ENCODE measurements at places on chromosomes 12 and 14.

- DNase-seq = no peak
Measured at GRCh38 chr14:64844272-64844671, 35.4 kb downstream of the SPTB start.

GRCh38 chr14:64763801-64764621 lies 59.8 kb downstream of the PLEKHG3 start:
- peak; percentile 28 for DNase-seq

DNA sequence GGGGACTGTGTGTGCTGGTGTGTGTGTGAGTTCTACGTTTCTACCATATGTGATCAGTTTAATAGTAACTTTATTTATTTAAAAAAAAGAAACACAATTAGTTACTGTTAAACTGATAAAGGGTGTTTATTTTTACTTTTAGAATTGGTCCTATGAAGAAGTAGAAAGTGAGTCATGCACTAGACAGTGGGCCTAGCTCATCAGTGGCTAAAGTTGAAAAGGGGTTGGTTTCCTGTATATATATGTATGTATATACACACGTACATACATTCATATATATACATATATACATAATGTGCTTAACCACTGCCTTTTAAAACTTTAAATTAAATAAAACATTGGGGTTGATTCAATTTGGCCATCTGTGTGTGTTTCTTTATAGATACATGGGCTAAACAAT lies 68.8 kb upstream of the TMEM263 start:
- no peak for DNase-seq

- DNase-seq = no peak
Measured at GRCh38 chr14:71931492-71932228, 569 bp upstream of the RGS6 start.

DNA sequence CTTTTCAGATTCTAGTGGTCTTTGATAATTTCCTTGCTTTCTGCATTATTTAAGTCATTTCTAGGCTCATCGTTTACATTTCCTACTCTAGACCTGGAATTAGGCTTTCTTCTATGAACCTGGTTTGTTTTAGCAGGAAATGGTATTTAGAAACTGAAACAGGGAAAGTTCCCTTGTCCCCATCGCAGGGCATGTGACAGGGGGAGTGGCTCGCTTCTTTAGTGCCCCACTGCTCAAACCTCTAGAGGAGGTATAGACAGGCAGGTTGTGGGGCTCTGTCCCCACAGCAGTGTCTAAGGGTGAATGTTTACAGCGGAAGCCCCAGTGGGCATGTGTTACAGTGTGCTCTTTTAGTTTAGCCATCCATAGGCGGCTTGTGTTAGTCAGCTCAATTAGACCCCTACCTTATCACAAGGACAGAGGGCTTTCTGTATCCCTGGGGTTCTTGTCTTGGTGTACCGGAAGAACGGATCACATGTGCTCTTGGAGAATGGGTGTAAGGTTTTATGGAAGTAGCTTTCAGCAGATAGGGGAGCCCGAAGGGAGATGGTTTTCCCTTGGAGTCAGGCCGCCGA lies 25.0 kb downstream of the IFT81 start:
- no peak for DNase-seq

DNA sequence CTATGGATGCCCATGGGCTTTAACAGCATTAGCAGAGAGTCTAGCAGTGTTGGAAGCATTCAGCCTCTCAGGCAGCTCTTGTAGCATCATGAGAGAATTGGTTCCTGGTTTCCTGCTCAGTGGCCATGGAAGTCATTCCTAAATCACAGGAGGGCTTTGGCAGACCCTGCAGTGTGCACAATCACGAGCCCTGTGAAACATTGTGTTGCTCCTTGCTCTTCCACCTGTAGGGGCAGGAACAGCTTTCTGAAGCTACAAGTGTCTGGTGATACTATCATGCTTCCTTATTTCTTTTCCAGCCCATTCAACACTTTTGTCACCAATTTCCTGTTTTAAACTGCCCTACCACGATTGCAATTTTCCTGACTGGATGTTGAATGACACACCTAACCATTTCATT lies 402.2 kb upstream of the USP15 start:
- DNase-seq = no peak

GRCh38 chr14:51095854-51096823 lies 1.2 kb upstream of the TRIM9 start:
- no peak for DNase-seq

DNA sequence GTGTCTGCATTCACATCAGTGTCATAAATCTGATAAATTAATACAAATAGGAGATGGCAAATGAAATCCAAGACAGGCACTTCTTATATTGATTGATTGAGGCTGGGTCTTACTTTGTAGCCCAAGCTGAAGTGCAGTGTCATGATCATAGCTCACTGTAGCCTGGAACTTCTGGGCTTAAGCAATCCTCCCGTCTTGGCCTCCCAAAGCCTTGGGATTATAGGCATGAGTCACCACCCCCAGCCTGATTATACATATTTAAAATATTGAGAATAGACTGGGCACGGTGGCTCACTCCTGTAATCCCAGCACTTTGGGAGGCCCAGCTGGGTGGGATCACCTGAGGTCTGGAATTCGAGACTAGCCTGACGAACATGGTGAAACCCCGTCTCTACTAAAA lies 51.3 kb downstream of the MARK3 start:
- DNase-seq = no peak

DNA sequence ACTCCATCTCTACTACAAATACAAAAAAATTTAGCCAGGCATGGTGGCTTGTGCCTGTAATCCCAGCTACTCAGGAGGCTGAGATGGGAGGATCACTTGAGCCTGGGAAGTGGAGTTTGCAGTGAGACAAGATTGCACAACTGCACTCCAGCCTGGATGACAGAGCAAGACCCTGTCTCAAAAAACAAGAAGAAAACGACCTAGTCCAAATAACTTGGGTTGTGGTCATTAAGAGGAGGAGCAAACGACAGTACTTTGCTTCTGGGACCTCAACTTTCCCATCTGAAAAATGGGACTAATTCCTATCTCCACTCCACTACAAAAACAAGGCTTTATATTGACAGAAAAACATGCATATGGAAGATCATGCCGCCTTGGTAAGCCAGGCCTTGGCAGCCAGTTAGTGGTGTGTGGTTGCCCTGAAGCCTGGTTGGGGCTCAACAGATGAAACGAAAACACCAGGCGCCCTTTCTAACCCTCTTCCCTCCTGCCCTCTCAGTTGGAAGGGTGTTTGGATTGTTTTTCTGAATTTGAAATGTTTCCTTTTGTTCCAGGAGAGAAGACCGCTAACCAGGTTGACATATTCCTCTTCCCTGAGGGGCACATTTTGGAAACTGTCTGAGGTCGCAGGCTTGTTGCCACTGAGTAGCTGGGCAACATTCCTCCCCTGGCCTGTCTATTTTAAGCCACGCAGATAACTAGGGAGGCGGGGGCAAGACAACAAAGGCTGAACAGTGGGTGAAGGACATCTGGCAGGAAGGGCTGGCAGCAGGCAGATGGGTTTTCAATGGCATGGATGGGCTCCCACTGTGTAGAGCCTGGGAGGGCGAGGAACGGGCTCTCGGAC lies 13.7 kb upstream of the VPS37B start:
- no peak for DNase-seq

GRCh38 chr12:22658214-22658613 lies 33.2 kb downstream of the ETNK1 start:
- no peak for DNase-seq

DNA sequence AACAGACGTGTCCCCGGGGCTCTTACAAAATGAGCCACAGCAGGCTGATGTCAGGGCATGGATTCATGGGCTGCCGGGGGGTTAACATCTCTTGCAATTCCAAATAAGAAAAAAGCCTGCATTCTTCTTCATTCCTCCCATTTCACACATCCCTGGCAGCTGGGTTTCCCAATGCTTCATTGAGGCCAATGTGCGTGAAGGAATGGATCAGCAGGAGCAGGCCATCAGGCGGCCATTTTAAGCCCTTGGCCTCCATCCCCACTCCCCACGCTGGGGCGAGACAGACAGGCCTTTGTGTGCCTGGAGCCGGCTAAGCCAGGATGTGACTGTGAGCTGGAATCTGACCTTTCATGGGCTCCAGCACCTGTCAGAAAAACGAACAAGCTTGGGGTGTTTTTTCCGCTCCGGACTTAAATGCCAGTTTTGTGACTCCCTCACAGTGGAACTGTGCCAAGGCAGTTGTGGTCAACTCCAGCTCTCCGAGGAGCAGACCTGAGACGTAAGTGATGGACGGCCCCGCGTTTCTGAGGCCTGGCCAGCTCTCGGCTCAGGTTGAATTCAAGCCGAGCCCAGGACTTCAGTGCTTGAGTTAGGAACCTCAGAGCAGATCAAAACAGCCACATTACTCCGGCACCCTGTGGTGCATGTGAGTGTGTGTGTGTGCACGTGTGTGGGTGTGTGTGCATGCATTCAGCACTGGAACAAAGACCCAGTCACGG lies 133.1 kb downstream of the TMEM30B start:
- DNase-seq = no peak

DNA sequence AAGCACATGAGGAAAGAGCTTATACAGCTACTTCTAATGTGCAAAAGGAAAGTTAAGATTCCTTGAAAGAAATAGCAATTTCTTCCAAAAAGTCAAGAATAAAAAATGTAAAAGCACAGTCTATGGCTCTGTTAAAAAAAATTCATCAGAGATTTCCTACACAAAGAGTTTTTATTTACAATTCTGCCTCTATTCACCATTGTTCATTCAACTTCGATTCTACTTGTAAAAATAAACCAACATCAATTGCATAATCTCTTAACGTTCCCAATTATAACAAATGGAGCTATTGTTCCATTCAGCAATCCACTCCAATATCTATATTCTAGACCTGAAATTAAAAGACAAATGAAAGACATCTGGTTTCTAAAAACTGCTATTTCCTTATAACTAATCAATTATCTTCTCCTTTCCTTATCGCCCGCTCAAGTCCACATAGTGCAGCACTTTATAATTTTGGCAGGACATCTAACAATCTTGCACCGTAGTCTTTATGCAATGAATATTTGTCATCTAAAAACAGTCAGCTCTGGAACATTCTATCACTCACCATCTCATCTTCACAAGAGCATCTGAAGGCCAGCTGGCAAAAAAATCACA lies 6.2 kb downstream of the EIF2S3B start:
- DNase-seq = no peak

- DNase-seq = no peak
Measured at GRCh38 chr12:119780786-119781434, 96.2 kb downstream of the CIT start.

GRCh38 chr14:68365228-68365627 lies 427.6 kb downstream of the ZFP36L1 start:
- DNase-seq = no peak

GRCh38 chr12:20572451-20572850 lies 122.7 kb upstream of the SLCO1C1 start:
- DNase-seq = no peak

DNA sequence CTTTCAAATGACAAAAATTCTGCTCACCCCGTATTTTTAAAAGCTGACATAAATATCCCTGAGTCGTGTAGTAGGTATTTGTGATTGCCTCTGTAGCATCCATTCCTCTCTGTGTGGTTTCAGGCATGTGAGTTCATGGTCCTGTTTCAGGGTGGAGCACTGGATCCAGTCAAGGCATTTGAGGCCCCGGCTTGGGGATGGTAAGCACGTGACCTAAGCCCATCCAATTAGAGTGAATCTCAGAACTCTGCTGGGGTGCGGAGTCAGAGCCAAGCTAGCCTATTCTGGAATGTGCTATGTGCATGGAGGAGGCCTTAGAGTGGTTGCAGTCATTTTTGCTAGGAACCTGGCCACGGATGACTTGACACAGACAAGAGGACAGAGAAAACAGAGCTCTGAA lies 4.3 kb upstream of the CSRP2 start:
- no peak for DNase-seq

DNA sequence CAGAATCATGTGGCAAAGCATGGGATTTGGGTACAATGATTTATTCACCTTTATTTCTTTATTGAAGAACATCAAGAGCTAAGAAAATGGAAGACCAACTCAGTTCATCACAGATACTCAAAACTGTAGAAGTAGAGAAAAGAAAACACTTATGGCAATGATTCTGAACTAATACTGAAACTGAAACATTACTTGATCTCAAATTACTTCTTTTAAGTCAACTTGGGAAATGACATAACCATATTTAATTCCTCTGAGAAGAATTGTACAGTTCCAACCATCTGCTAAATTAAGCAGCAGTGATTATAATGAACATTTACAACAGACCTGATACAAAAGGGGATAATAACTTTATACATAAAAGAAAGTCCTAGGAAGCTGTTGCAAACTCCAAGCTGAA lies 466.5 kb downstream of the TMTC2 start:
- no peak for DNase-seq

DNA sequence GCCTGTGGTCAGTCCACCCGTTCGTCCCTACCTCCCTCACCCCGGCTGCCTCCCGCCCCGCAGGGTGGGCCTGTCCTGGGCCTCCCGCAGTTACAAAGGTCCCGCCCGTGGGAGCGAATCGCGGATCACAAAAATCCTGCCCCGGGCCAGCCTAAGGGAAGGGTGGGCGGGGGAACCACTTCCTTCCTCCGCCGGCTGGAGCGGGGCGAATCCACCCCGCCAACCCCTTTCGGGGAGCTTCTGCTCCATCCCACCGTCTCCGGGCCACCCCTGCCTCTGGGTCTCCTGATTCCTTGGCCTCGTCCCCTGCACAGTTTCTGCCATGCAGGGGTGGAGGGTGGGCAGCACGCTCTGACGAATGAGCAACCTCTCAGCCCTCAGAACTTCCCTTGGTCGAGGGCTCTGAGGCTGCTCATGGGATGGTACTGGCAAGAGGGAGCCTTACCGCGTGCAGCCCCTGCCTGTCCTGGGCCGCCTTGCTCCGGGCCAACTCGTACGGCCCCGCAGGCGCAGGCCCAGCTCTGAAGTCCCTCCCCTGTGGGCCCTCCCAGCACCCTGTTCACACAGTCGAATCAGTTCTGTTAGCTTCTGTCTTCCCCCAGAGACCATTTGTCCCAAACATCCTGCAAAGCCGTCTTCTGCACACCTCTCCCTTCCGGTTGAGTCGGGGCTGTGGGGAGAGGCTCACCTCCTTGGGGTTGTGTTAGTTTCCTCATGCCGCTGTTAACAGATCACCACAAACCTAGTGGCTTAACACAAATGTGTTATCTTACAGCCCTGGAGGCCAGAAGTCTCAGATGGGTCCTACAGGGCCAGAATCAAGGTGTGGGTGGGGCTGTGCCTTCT lies 589 bp upstream of the HVCN1 start:
- peak; percentile 33 for DNase-seq

- peak; percentile 11 for DNase-seq
Measured at GRCh38 chr14:75312341-75312740, 33.7 kb downstream of the FOS start.
